ENCODE measurements at places on chromosomes 2 and 18.

- no peak for DNase-seq
Measured at GRCh38 chr2:65379721-65380171, 52.7 kb downstream of the SPRED2 start.

DNA sequence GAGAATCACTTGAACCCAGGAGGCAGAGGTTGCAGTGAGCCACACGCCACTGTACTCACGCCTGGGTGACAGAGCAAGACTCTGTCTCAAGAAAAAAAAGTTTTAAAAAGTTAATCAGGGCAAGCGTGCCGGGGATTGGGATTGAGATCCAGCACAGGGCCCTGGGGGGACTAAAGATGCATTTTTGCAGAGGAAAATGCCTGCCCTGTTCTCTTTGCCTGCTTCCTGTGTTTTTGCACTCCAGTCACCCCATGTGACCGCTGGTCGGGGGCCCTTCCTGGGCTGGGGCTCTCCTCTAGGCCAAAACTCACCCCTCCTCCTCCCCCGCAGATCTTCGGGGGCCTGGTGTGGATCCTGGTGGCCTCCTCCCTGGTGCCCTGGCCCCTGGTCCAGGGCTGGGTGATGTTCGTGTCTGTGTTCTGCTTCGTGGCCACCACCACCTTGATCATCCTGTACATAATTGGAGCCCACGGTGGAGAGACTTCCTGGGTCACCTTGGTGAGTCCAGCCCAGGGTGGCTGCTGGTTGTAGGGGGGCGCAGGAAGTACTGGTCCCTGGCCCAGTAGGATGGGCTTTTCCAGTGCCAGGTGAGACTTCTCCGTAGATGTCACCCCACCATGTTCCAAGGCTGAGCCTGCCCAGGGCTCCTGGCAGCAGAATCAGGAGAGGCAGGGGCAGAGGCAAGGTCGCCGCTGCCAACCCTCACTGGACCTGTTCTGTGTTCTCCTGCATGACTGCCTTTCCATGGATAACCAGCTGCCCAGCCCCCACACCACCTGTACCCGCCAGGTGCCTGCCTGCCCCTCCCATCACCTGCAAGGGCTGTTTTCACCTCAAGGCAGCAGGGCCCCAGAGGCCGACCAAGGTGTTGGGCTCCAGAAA lies 22.4 kb downstream of the MAL start:
- no peak for DNase-seq

- DNase-seq = no peak
Measured at GRCh38 chr2:38315707-38316333, 61.3 kb downstream of the ATL2 start.

GRCh38 chr2:173599821-173600359 lies 245.2 kb downstream of the CDCA7 start:
- DNase-seq = no peak

DNA sequence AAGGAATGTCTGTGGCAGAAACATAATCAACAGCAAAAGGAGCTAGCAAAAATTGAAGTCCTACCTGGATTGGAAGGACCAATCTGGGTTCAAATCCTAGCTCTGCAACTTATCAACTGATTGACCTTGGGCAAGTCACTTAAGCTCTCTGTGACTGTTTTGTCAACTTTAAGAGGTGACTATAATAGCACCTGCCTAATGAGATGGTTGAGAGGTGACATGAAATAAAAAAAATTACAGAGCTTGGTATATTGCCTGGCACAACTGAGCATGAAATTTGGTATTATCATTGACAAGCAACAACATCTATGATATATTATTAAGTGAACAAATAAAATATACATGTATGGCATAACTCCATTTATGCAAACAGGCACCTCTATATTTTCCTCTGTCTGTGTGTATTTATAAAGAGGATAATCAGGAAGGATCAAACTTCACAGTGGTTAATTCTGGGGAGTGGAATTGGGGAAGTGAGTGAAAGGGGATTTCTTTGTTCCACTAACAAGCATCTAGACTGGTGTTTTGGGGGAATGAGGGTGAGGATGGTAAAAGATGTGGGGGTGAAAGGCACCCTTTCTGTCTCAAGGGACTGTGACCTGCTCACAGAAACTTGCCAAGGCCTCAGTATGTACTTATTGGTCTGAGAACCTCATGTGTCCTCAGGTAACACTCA lies 132.8 kb upstream of the SERTAD2 start:
- no peak for DNase-seq

GRCh38 chr2:217902379-217903141 lies 100.2 kb downstream of the TNS1 start:
- no peak for DNase-seq

DNA sequence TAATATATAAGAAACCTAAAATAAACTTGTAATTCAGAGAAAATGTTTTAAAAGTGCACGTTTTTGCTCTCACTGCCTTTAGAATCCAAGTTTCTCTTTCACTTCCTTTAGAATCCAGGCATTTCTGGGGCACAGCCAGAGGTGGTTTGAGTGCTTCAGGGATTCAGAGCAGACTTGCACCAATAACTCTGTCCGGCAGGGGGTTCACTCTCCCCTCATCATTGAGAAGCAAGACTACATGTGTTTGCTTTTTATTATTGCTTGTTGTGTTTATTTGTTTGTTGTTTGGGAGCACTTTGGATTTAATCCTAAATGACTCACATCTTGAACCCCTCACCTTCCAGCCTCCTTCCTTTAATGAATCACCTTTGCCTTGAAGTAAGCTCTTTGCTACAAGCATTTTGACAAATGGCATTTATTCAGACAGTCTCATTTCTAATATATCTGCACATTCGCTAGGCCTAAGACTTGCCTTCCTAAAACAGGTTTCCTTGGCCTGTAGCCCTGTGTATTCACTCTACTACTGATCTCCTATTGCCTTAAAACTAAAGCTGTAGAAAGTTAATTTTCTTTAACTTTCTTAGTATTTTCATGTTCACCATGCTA lies 233.5 kb upstream of the ATP5MC3 start:
- no peak for DNase-seq

GRCh38 chr2:26193578-26194231 lies 20.8 kb downstream of the GAREM2 start:
- no peak for DNase-seq

DNA sequence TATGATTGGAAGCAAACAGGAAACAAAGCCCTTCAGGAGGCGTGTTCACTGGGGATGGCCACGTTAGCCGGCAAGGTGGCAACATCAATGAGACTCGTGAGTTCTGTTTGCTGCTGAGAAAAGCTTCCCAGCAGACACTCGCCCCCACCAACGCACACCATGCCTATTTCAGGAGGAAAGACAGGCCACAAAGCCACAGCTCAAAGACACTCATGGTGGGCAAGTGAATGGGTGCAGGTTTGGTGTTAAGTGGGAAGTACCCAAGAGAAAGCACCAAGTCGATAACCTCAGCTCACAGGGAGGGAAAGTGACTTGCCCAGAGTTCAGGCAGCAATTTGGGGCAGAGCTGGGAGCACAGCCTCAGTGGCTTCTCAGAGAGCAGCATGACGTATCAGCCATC lies 10.5 kb upstream of the MTERF4 start:
- no peak for DNase-seq

GRCh38 chr2:28437149-28437835 lies 44.6 kb downstream of the FOSL2 start:
- no peak for DNase-seq

DNA sequence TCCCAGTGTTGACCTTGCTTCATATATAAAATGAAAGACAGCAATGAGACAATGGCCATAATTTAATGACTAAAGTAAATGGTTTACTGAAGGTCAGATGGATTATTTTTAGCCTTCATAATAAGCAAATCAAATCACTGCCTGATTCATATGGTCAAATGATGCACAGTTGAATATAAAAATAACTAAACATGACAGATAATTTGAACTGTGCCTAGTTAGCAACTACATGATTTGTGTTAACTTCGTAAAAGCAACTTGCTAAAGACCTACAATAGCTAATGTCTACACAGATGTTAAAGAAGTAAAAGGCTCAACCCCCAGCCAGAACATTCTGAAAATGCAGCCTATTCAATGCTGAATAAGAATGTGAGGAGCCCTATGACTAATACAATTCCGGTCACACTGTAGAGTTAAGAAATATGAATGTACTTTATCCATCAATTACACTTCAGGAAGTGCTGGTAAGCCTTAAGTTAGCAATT lies 590.8 kb upstream of the CDH2 start:
- DNase-seq = no peak

DNA sequence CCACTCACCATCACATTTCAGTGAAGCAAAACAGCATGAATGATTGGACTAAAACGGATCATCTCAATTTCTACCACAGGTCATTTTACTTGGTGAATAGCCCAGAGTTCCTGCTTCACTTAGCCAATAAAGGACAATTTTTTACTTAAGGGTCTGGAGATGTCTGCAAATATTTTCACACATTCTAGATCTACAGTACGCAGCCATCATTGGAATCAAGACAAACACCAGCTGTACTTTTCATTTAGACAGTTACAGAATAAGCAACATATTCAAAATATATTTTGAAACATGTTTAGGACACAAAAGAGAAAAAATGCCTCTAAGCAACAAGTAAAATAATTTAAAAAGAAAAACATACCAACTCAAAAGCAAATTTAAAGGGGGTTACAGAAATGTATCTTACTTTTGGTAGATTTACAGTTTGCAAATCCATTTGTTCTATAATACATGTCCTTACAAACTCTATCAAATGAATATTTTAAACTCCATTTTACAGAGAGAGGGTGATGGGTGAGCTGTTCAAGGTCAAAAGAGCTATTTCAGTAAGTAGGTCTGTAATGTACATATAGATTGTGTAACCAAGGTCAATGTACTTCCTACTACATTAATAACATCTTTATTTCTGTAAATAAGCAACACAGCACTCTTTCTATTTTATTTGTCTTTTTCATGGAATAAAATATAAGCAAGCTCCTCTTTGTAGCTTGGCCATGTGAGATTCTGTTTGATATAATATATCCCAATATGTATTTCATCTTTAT lies 13.4 kb downstream of the PPP1R1C start:
- DNase-seq = no peak

DNA sequence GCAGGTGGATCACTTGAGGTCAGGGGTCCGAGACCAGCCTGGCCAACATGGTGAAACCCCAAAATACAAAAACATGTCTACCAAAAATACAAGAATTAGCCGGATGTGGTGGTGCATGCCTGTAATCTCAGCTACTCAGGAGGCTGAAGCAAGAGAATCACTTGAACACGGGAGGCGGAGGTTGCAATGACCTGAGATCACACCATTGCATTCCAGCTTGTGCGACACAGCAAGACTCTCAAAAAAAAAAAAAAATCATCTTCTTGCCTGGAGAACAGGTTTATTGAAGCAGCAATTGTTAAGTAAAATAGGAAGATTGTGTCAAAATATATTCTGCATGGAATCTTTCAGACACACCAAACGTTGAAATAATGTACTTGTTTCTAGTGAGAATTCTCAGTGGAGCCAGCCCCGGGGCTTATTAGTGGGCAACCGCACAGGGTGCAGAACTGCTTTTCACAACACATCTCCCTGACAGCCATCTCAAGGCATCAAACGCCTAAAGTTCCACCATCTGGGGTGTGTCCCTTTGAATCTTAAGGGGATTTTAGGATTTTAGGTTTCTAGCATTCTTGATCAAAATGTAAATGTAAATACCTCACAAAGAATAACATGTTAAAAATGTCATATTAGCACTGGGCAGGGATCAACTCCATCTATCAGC lies 28.6 kb upstream of the PPP4R1 start:
- DNase-seq = no peak

DNA sequence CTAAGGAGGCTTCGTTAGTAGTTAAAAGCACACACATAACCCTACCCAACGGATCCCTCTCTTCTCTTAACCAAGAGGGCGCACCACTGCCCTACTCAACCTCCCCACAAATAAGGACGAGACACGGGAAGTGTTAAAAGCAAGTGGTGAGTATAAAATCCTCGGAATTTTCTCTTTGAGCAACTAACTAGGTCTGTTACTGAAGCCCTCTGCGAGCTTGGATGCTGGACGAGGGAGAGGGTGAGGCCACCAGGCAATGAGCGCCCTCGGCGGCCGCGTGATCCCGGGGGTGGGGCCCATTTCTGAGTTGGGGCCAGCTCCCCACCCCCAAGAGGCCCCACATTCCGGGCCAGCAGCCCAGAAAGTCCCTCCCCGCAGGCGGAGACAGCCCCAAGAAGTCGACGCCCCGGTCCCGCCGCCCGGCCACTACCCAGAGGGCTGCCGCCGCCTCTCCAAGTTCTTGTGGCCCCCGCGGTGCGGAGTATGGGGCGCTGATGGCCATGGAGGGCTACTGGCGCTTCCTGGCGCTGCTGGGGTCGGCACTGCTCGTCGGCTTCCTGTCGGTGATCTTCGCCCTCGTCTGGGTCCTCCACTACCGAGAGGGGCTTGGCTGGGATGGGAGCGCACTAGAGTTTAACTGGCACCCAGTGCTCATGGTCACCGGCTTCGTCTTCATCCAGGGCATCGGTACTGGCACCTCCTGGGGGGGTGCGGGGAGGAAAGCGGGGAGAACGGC lies at the start of gene CYBRD1:
CYBRD1 (plus strand) TSS at position 423 of the 736 bp plus-strand sequence; CDS start at position 495, 72 bp downstream.
- peak; percentile 8 for DNase-seq

DNA sequence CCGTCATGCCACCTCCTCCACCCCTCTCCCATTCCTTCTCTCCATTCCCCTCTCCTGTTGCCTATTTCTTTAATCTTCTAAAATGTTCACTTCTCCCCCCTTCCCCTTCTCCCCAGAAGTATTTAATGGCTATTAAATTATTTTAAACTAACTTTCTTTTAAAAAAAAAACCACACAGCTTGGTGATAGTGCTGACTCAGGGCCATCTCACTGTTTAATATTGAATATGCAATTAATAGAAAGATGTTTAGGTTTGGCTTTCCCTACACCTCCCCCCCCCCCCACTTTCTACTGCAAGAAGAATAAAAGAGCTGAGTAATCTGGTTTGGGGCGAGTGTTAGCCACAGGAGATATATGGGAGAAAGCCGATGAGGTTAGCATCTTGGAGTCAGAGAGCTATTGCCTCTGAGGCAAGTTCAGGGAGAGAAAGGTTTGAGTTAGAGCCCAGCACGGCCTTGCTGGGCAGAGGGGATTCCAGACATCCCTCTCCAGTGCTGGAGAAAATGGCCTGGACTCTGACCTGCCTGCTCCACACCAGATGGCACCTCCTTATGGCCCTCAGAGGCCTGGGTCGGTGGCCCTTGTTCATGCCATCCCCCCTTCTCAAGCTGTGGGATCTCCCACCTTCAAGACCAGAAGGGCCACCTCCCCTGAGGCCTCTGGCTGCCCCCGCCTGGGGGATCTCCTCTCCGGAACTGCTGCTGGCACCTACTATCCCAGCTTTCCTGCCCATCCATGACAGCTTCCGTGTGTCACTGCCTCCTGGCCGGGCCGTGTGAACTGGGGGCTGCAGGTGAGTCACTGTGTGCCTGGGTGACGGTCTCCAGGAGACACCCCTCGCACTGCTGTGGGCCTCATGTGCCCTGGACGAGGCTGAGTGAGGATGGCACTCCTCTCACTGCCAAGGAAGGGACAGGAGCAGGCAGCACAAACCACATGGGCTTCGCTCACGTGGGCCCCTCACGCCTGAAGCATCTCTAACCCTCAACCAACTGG lies 246.9 kb downstream of the CELF4 start:
- no peak for DNase-seq

Data from stimulated activated CD4-positive, alpha-beta T cell treated with anti-CD3 and anti-CD28 coated beads, Interleukin-2, amount 100 ng/mL, for 48 hours (primary cell).